Progenitor cell of endocrine pancreas (in vitro differentiated cells): ENCODE measurements at places on chromosomes 11 and 22. TPM values are rescaled to one million over a fixed set of nuclear protein-coding genes. Genes with fewer than 3 reads are reported as not detected.

INPP5J gene
- total RNA-seq = 14.8 and 17.9 TPM in 2 replicates

ACAD8 gene
- 35.9 and 37.6 TPM in 2 replicates for total RNA-seq

PTPMT1 gene
- 45.6 and 47.6 TPM in 2 replicates for total RNA-seq

RCOR2 gene
- 39.4 and 39.7 TPM in 2 replicates for total RNA-seq

FZD4 gene
- total RNA-seq = 9.3 and 11.7 TPM in 2 replicates

SLC5A4 gene
- not detected in 2 replicates for total RNA-seq

RIMBP3B gene
- total RNA-seq = 0.65 and 1.3 TPM in 2 replicates

UCP2 gene
- 89.9 and 103 TPM in 2 replicates for total RNA-seq

CDC42EP2 gene
- 5.3 and 5.9 TPM in 2 replicates for total RNA-seq

C11orf52 gene
- total RNA-seq = 16.2 and 19.4 TPM in 2 replicates

SPINDOC gene
- total RNA-seq = 75.3 and 77.8 TPM in 2 replicates

EMSY gene
- 42.3 and 43.3 TPM in 2 replicates for total RNA-seq

KRTAP5-7 gene
- 0.29 and 0.41 TPM in 2 replicates for total RNA-seq

CENATAC gene
- 56.5 and 66.6 TPM in 2 replicates for total RNA-seq

CCDC89 gene
- not detected in 2 replicates for total RNA-seq

FIBIN gene
- 0.24 and 0.31 TPM in 2 replicates for total RNA-seq

KRTAP5-1 gene
- total RNA-seq = not detected in 2 replicates

ATXN10 gene
- total RNA-seq = 176 and 177 TPM in 2 replicates

KCNJ1 gene
- not detected in 2 replicates for total RNA-seq

IRAG1 gene
- total RNA-seq = 5.4 and 6.3 TPM in 2 replicates
